Aortic smooth muscle cell (primary cell): ENCODE measurements at places on chromosomes 13 and 19. TPM values are rescaled to one million over a fixed set of nuclear protein-coding genes. Genes with fewer than 3 reads are reported as not detected.

Gene ZNF284
- total RNA-seq, result 3.3 and 3.7 TPM in 2 replicates

Gene CGB2
- total RNA-seq, result not detected in 2 replicates

Gene FCAR
- total RNA-seq, result not detected in 2 replicates

Gene CATSPERD
- not detected in 2 replicates for total RNA-seq

Gene NLRP11
- total RNA-seq, result not detected in 2 replicates

Gene ACTMAP
- total RNA-seq, result 0.53 and 0.56 TPM in 2 replicates

Gene CEACAM8
- not detected in 2 replicates for total RNA-seq

Gene ZNF799
- 2.5 and 4.0 TPM in 2 replicates for total RNA-seq

Gene PLEKHG2
- 18.1 and 29.5 TPM in 2 replicates for total RNA-seq

Gene CD209
- total RNA-seq, result not detected in 2 replicates

Gene PGLYRP2
- not detected in 2 replicates for total RNA-seq

Gene SULT2A1
- total RNA-seq, result not detected in 2 replicates

Gene KL
- 0.13 and 0.19 TPM in 2 replicates for total RNA-seq

Gene TMEM259
- total RNA-seq, result 41.5 and 49.9 TPM in 2 replicates

Gene FGF9
- total RNA-seq, result under 0.01 TPM in 1 of 2 replicates, not detected in the other

Gene GARIN5B
- not detected in 2 replicates for total RNA-seq

Gene OR10H4
- not detected in 2 replicates for total RNA-seq

Gene KLF1
- not detected in 2 replicates for total RNA-seq

Gene ELAVL3
- under 0.01 TPM in 1 of 2 replicates, not detected in the other for total RNA-seq

Gene KLK7
- not detected in 2 replicates for total RNA-seq

Gene CLDN10
- total RNA-seq, result not detected in 2 replicates

Gene KLK12
- not detected in 2 replicates for total RNA-seq

Gene CCL25
- total RNA-seq, result not detected in 2 replicates

Gene ZNF575
- 0.25 and 0.26 TPM in 2 replicates for total RNA-seq

Gene PIBF1
- 36.1 and 39.2 TPM in 2 replicates for total RNA-seq

Gene FFAR1
- not detected in 2 replicates for total RNA-seq

Gene GIPR
- 0.12 and 0.26 TPM in 2 replicates for total RNA-seq

Gene APOE
- total RNA-seq, result 0.50 and 2.2 TPM in 2 replicates

Gene CYSLTR2
- total RNA-seq, result 0.26 TPM in 1 of 2 replicates, not detected in the other

Gene FBXO17
- 11.0 and 15.3 TPM in 2 replicates for total RNA-seq

Gene MEIOSIN
- total RNA-seq, result not detected in 2 replicates

Gene METTL21C
- total RNA-seq, result not detected in 2 replicates

Gene ZNF573
- total RNA-seq, result 5.4 and 6.1 TPM in 2 replicates

Gene NPHS1
- not detected in 2 replicates for total RNA-seq

Gene NCCRP1
- not detected in 2 replicates for total RNA-seq

Gene FLT1
- total RNA-seq, result 3.2 and 5.4 TPM in 2 replicates

Gene C19orf33
- not detected in 2 replicates for total RNA-seq
